ENCODE measurements at places on chromosomes 7 and 10. TPM values are rescaled to one million over a fixed set of nuclear protein-coding genes. Genes with fewer than 3 reads are reported as not detected.

ZNF425 gene
- 1.8 TPM for total RNA-seq

DNA sequence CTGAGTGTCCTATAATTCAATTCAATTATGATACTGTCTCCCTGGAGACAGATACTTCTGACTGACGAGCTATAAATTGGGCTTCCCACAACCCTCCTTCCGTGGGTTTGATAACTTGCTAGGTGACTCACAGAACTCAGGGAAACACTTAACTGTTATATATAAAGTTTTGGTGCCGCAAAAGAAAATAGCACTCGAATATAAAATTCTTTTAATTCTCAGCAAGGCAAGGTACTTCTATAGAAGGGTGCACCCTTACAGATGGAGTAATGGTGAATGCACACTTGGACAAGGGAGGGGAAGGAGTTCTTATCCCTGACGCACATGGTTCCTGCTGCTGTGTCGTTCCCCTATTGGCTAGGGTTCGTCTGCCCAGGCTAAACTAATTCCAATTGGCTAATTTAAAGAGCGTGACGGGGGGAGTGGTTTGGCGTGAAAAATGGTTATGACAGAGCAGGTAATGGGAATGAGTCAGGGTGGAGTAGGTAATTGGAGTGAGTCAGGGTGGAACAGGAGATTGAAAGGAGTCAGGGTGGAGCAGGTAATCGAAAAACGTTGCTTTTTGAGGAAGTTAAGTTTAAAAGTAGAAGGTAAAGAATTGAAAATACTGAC, 20.8 kb upstream of the GHITM start:
- no peaks in the 10 kb centered on the region for H3K27me3 ChIP-seq
- H3K4me1 ChIP-seq: no peaks in the 10 kb centered on the region
- no peak overlapping the region for H3K4me3 ChIP-seq
- H3K36me3 ChIP-seq: no peaks in the 10 kb centered on the region
- no peak overlapping the region for H3K27ac ChIP-seq

- peaks cover 58% of the 10 kb centered on the region for H3K4me1 ChIP-seq
- H3K27ac ChIP-seq: no peak overlapping the region
- no peak overlapping the region for H3K4me3 ChIP-seq
- DNase-seq: no peak
These were observed 363.4 kb upstream of the PFKP start for GRCh38 chr10:2703953-2704352.

DNA sequence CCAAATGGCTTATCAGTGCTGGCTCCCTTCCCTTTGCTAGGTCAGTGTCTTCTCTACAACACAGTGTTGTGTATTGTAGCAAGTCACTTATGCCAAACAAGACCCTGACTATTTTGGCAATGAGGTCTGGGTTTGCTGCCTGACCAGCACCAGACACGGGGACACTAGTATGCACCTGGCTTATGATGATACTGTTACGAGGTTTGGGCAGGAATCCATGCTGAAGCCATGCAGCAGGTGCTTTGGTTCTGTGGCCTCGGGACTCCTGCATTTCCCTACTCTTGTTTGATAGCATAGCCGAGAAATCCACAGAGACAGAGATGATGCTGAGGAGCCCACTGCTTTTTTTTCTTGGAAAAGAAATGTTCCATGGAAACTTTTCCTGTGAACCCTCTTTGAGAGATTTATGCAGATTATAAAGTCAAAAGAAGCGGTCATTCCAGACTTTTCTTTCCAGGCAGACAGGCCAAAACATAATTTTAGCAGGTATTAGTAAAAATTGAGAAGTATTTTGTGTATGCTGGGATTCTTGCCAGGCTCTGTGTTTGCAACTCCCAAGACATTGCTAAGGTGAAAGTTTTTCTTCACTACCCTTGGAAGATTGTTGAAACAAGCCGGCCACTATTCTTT, 291.1 kb downstream of the BBS9 start:
- DNase-seq: no peak
- H3K27me3 ChIP-seq: no peaks in the 10 kb centered on the region
- no peaks in the 10 kb centered on the region for H3K36me3 ChIP-seq
- no peak overlapping the region for H3K4me3 ChIP-seq
- H3K4me1 ChIP-seq: no peaks in the 10 kb centered on the region

GRCh38 chr10:89505640-89506275, 29.6 kb downstream of the SLC16A12 start:
- no peaks in the 10 kb centered on the region for H3K27me3 ChIP-seq
- no peaks in the 10 kb centered on the region for H3K36me3 ChIP-seq
- no peaks in the 10 kb centered on the region for H3K4me1 ChIP-seq
- no peak overlapping the region for H3K4me3 ChIP-seq
- no peak for DNase-seq

DNA sequence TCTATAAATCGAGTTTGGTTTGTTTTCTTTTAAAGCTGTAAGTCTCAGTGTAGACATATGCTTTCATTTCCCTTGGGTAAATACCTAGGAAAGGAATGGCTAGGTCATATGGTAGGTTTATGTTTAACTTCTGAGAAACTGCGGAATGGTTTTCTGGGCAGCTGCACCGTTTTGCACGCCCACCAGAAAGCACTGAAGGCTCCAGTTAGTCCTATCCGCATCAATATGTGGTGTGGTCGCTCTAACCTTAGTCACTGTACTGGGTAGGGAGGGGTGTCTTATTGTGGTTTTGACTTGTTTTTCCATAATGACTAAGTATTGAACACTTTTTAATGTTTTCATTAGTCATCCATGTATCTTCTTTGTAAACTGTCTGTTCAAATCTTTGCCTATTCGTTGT, 279.5 kb upstream of the AKR1E2 start:
- no peak overlapping the region for H3K27ac ChIP-seq
- no peak for DNase-seq
- H3K4me1 ChIP-seq: no peaks in the 10 kb centered on the region
- no peak overlapping the region for H3K4me3 ChIP-seq
- no peaks in the 10 kb centered on the region for H3K27me3 ChIP-seq

DNA sequence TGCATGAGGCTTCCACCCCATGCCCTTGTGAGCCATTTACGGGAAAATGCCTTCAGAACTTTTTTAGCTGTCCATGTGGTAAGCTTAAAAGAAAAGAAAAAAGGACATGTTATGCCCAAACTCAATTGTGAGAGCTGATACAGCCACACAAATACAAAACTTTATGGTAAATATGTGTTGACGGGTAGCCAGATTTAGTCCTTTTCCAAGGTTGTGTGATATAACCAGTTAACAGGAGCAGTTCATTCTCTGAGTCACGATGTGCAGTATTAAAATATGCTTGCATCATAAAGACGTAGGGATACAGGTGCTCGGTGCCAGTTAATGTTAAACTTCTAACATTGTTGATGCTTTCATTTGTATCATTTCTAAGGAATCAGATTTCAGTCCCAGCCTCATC, 350.4 kb downstream of the DNAJB6 start:
- no peak overlapping the region for H3K4me3 ChIP-seq
- no peaks in the 10 kb centered on the region for H3K36me3 ChIP-seq
- H3K27me3 ChIP-seq: no peaks in the 10 kb centered on the region
- no peak overlapping the region for H3K27ac ChIP-seq

OPALIN gene
- total RNA-seq: not detected

CALN1 gene
- total RNA-seq: not detected

- H3K36me3 ChIP-seq: no peaks in the 10 kb centered on the region
- peak overlapping the region; percentile 36 for H3K4me3 ChIP-seq
- H3K27ac ChIP-seq: no peak overlapping the region
- no peaks in the 10 kb centered on the region for H3K27me3 ChIP-seq
These were observed 432.1 kb upstream of the PCDH15 start for GRCh38 chr10:55233090-55233489.

GRCh38 chr10:89301721-89302445, at the start of gene IFIT2:
TSS of gene IFIT2 (plus strand) at chr10:89302046. CDS start at chr10:89302124, 78 bp downstream.
- no peaks in the 10 kb centered on the region for H3K36me3 ChIP-seq
- peaks cover 22% of the 10 kb centered on the region for H3K4me1 ChIP-seq
- H3K4me3 ChIP-seq: peak within 1 kb of the TSS; percentile 64
- DNase-seq: peak; percentile 59

- no peak overlapping the region for H3K27ac ChIP-seq
- no peaks in the 10 kb centered on the region for H3K4me1 ChIP-seq
- DNase-seq: no peak
These were observed 365.1 kb downstream of the WDR11 start for GRCh38 chr10:121216295-121216694.

DNA sequence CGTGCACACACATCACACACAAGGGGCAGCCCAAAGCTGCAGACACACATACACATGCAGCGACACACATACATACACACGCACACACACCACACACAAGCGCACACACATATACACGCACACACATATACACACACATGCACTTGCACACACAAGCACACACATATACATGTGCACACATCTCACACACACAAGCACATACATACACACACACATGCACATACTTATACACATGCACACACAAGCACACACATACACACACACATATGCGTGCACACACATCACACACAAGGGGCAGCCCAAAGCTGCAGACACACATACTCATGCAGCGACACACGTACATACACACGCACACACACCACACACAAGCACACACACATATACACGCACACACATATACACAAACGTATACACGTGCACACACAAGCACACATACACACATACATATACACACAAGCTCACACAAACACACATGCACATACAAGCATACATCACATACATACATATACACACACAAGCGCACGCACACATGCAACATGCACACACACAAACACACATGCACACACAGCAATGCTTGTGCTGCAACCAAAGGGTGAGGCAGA, 178.8 kb upstream of the PFKP start:
- H3K4me3 ChIP-seq: no peak overlapping the region
- peaks cover 74% of the 10 kb centered on the region for H3K4me1 ChIP-seq
- H3K27me3 ChIP-seq: no peaks in the 10 kb centered on the region
- no peak for DNase-seq

GRCh38 chr10:22681301-22681700, 33.1 kb downstream of the PIP4K2A start:
- H3K36me3 ChIP-seq: no peaks in the 10 kb centered on the region
- no peaks in the 10 kb centered on the region for H3K27me3 ChIP-seq
- DNase-seq: no peak
- no peaks in the 10 kb centered on the region for H3K4me1 ChIP-seq

PRDX3 gene
- total RNA-seq: 293 TPM

KCP gene
- total RNA-seq: 11.7 TPM

- no peak overlapping the region for H3K4me3 ChIP-seq
- DNase-seq: no peak
- H3K27me3 ChIP-seq: no peaks in the 10 kb centered on the region
- H3K36me3 ChIP-seq: no peaks in the 10 kb centered on the region
- no peaks in the 10 kb centered on the region for H3K4me1 ChIP-seq
These were observed 22.5 kb downstream of the FOXL3 start for GRCh38 chr7:312424-312823.

GRCh38 chr10:62850646-62851045, 34.5 kb upstream of the EGR2 start:
- no peak for DNase-seq
- no peak overlapping the region for H3K27ac ChIP-seq
- H3K4me3 ChIP-seq: no peak overlapping the region
- H3K27me3 ChIP-seq: peaks cover 6% of the 10 kb centered on the region
- no peaks in the 10 kb centered on the region for H3K36me3 ChIP-seq

DNA sequence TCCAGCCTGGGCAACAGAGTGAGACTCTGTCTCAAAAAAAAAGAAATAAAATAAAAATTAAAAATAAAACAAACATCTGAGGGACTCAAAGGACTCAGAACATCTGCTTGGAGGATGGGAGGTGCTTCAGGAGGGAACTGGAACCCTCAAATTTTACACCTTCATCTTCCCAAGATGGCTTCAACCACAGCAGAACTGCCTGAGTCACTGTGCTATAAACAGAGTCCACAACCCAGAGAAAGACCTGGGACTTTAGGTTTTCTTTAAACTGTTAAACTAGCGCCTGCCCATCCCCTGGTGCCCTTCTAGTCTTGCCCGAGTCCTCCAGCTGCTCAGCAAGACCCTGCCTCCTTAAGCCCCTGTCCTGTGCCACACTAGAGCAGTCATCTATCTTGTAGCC, 40.8 kb downstream of the RGS10 start:
- DNase-seq: no peak
- no peaks in the 10 kb centered on the region for H3K36me3 ChIP-seq
- no peaks in the 10 kb centered on the region for H3K4me1 ChIP-seq
- no peaks in the 10 kb centered on the region for H3K27me3 ChIP-seq
- no peak overlapping the region for H3K4me3 ChIP-seq
